ENCODE measurements at places on chromosomes 3 and 15. TPM values are rescaled to one million over a fixed set of nuclear protein-coding genes. Genes with fewer than 3 reads are reported as not detected.

DNA sequence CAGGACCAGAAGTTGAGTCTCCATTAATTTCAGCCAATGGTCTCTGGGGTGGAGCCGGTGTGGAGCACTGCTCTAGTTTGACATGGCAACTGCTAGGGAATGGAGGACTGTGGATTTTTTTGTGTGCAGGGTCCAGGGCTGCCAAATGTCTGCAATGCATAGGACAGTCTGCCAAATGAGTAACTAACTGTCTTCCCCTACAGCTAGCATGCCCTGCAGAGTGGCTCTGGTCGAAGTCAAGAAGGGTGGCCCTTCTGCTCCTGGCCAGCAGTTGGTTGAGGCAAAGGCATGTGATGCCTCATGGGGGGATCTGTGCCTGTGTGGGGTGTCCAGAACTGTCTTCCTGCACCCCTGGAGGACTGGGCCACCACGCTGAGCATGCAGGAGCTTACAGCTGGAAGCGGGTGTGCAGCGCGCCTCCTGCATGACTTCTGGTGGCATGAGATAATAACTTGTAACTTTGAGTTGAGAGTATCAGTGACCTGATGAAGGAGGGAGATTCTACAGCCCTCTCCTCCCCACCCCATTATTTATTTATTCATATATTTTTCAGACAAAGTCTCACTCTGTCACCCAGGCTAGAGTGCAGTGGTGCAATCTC is 4.6 kb downstream of the TPRA1 start:
- H3K4me1 ChIP-seq, result peaks cover 26% of the 10 kb centered on the region
- no peak for DNase-seq
- H3K4me3 ChIP-seq, result no peak overlapping the region

DNA sequence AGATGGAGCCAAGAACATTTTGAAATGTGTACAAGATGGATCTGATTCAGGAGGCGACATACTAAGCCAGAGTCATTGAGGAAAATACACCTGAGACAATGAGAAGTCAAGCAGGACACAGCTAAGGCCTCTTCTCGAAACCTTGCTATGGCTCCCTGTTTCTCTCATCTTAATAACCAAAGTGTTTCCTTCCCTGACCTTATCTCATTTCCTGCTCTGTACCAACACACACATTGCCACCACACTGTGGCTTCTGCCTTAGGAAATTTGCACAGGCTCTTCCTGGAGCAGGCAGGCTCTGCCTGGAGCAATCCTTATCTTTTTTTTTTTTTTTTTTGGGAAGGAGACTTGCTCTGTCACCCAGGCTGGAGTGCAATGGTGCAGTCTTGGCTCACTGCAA is 36.6 kb downstream of the OXSM start:
- no peaks in the 10 kb centered on the region for H3K27me3 ChIP-seq
- no peak overlapping the region for H3K4me3 ChIP-seq
- DNase-seq, result no peak
- H3K4me1 ChIP-seq, result no peaks in the 10 kb centered on the region

The CX3CR1 gene
- total RNA-seq, result 1.4 TPM

The TUBGCP4 gene
- 13.3 TPM for total RNA-seq

- no peak overlapping the region for H3K4me3 ChIP-seq
- DNase-seq, result no peak
- H3K36me3 ChIP-seq, result no peaks in the 10 kb centered on the region
- no peak overlapping the region for H3K27ac ChIP-seq
- no peaks in the 10 kb centered on the region for H3K27me3 ChIP-seq
These were observed 29.1 kb upstream of the SRGAP3 start for GRCh38 chr3:9278498-9278897.

GRCh38 chr3:137766876-137767537 is 2.9 kb downstream of the SOX14 start:
- H3K27me3 ChIP-seq, result no peaks in the 10 kb centered on the region
- H3K36me3 ChIP-seq, result no peaks in the 10 kb centered on the region
- no peak overlapping the region for H3K27ac ChIP-seq
- H3K4me3 ChIP-seq, result no peak overlapping the region
- no peak for DNase-seq
- H3K4me1 ChIP-seq, result peaks cover 13% of the 10 kb centered on the region

- H3K27ac ChIP-seq, result no peak overlapping the region
- H3K27me3 ChIP-seq, result no peaks in the 10 kb centered on the region
- no peaks in the 10 kb centered on the region for H3K36me3 ChIP-seq
- DNase-seq, result peak; percentile 51
- H3K4me3 ChIP-seq, result no peak overlapping the region
- H3K4me1 ChIP-seq, result peaks cover 30% of the 10 kb centered on the region
These were observed 92.6 kb downstream of the SLCO3A1 start for GRCh38 chr15:91946075-91946474.

Measured in testis (tissue), 5 donors.